ENCODE measurements at places on chromosomes 4 and X.

- peak; percentile 48 for DNase-seq
These were observed 2.1 kb upstream of the CLCN3 start for GRCh38 chr4:169618286-169618685.

DNA sequence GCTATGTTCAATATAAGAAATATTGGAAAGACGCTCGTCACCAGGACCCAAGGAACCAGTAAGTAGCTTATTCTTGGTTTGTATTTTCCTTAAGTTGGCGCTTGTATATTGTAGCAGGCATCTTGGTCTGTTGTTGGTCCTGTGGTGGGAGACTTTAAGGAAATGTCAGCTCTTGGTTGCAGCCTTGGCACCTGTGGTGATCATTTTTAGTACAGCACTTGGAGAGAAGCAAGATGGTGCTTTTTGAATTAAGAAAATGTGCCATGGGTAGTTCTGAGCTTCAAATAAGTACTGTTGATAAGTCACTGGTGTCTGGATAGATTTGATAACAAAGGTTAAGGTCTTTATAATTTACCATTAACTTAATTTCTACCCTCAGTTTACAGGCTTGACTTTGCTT, 1.1 kb downstream of the RPS3A start:
- no peak for DNase-seq

GRCh38 chr4:24056289-24056688, 166.4 kb upstream of the PPARGC1A start:
- no peak for DNase-seq

- DNase-seq, result no peak
These were observed 110.2 kb upstream of the STX18 start for GRCh38 chr4:4651811-4652755.

DNA sequence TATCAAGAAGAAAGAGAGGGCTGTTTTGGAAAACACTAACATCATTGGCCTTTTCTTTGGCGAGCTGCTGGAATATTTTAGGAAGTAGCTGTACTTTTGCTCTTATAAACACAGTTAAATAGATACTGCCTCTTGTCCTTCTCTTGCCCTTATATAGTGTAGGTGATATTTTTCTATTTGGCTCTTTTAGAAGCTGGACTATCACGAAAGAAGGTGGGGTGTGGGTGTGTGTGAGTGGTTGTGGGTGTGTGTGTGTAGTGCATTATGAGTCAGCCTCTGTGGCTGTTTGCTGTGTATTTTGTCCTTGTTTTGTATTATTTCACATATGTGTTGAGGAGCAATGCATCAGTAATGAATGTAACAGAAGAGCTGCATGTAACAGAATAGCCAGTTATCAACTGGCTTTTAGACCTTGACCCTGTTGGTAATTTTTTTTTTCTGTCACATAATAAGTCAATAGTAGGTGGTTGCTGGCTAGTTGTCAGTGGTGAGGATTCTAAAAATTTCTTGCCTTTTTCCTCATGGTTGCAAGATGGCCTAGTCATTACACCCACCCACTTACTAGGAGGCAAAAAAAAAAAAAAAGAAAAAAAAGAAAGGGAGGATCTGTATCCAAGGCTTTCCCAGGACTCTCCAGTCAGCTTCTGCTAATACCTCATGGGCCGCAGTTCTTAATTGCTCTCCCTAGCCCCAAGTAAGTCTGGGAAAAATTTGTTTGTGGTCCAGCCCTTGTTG, 23.8 kb downstream of the ARHGAP10 start:
- DNase-seq, result peak; percentile 21

- DNase-seq, result no peak
These were observed 41.3 kb upstream of the MTM1 start for GRCh38 chrX:150527108-150527507.

- DNase-seq, result no peak
These were observed 24.4 kb upstream of the PLK4 start for GRCh38 chr4:127856196-127856812.

GRCh38 chrX:46584736-46585135, 11.2 kb downstream of the CHST7 start:
- no peak for DNase-seq

- no peak for DNase-seq
These were observed 15.3 kb downstream of the VSIG4 start for GRCh38 chrX:66024570-66024969.

- DNase-seq, result peak; percentile 0
These were observed 108.7 kb upstream of the PLS3 start for GRCh38 chrX:115452251-115452650.

- peak; percentile 11 for DNase-seq
These were observed 100.9 kb downstream of the SLC34A2 start for GRCh38 chr4:25756503-25756902.

GRCh38 chr4:186859420-186859819, 135.8 kb upstream of the FAT1 start:
- no peak for DNase-seq

GRCh38 chr4:168633496-168633895, 136.6 kb downstream of the PALLD start:
- no peak for DNase-seq

GRCh38 chr4:47642985-47643760, 158.1 kb downstream of the ATP10D start:
- DNase-seq, result peak; percentile 45

GRCh38 chrX:77143907-77144306, 303.3 kb upstream of the FGF16 start:
- no peak for DNase-seq

GRCh38 chr4:142846108-142846728, at the start of gene INPP4B:
INPP4B (minus strand) TSS chr4:142846301.
- peak; percentile 68 for DNase-seq

DNA sequence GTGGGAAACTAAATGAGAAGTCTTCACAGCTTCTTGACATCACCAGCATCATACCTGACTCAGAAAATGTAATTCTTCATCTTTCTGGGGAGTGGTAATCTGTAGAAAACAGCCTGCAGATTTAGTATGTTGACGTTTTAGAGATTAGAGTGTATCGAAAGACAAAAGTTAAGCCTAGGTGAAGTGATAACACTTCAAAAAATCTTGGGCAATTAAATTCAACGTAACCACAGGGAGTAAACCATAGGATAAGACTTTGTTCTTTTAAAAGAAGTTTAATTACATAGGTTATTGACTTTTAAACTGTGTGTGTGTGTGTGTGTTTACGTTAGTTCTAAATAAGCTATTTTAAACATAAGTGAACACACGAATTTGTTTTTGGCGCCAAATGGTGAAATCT, 1.8 kb upstream of the CXCL5 start:
- DNase-seq, result no peak

DNA sequence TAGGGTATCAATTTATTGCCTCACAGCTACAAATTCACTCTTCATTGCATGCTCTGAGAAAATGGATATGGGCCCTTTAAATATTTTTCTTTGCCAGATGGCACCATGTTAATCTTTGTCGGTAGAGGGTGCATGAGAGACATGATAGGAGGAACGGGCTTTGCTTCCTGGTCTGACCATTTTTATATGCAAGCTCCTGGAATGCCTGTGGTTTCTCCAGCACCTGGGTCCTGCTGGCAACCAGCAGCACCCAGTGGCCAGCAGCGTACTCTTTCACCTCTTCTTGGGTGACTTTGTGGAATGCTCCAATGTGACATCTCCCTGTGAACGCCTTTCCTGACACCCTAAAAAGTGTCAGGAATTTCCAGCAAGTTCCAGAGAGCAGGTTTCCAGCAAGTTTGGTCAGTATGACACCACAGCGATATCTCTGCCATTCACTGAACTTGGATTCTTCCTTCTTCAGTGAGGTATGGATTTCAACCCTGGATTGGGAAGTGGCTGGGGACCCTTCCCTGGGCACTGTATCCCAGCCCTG, 140.3 kb upstream of the PGRMC2 start:
- peak; percentile 77 for DNase-seq

DNA sequence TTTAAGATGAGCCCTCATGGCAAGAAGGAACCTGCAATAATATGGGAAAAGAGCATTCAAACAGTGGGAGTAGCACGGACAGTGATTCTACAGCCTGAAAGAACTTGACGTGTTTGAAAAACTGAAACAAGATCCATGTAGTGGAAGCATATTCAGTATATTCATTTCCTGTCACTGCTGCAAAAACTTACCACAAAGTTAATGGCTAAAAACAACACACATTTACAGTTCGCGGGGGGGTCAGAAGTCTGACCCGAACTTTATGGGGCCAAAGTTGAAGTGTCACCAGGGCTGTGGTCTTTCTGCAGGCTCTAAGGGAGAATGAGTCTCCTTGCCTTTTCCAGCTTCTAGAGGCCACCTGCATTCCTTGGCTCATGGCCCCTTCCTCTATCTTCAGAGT, 52.6 kb upstream of the ARX start:
- DNase-seq, result no peak

GRCh38 chr4:155748039-155748438, 10.8 kb upstream of the GUCY1B1 start:
- DNase-seq, result no peak

DNA sequence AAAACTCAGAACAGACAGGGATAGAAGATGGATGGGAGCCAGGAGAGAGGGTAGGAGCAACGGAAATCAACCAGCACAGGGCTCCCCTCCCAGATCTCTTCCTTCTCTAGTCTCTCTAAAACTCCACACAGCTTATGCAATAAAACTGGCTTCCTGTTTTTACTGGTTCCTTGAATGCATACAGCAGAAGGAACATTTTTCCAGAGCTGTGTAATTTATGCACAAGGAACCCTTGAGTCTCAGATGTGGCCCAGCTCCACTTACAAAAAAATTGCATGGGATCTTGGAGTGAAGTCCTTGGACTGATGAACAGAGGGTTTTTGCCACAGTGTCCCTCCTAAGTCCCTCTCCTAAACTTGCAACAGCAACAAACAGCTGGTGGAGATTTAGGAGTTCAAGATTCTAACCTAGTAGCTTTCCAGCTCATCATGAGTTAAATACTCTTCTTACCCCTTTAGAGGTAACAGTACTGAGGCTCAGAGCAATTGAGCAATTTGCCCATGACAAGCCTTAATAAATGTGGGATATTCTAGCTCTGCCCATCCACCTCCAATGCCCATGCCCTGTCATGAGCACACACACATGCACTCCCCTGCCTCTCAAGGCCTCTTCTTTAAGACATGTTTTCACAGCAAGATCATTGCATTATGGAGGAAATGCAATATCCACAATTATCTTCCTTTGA, 18.4 kb upstream of the CC2D2A start:
- DNase-seq, result peak; percentile 65

DNA sequence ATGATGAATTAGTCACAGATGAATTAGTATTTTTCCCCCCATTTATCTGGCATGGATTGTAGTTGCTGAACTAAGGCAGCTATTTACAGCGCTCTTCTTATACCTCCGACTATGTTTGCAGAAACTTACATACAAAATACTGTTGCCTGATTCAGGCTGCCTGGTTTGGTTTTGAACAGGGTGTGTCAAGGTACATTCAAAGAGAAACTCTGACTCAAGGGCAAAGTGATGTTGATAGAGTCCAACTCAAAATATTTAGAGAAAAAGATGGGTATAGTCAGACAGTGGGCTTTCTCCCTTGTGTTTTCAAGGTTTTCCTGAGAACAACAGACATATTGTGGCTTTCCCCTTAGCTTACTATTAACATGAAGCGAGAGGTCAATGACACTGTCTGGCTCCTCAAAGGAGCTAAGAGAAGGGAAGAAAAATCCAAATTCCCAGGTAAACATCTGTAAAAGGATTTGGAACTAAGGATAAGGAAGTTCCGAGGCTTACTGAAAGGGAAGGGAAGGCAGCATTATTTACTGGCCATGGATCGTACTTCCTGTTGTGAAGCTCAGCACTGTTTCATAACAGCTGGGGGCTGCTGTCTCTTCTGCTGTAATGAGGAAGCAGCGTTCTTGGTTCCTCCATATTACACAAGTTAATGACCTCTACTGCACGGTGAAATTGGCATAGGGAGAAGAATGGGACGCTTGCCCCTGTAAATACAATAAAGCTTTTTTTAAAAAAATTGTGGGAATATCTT, 30.9 kb downstream of the FAM9C start:
- DNase-seq, result no peak

Data from EL (cell line).